ENCODE measurements at places on chromosomes 11 and 22. TPM values are rescaled to one million over a fixed set of nuclear protein-coding genes. Genes with fewer than 3 reads are reported as not detected.

DNA sequence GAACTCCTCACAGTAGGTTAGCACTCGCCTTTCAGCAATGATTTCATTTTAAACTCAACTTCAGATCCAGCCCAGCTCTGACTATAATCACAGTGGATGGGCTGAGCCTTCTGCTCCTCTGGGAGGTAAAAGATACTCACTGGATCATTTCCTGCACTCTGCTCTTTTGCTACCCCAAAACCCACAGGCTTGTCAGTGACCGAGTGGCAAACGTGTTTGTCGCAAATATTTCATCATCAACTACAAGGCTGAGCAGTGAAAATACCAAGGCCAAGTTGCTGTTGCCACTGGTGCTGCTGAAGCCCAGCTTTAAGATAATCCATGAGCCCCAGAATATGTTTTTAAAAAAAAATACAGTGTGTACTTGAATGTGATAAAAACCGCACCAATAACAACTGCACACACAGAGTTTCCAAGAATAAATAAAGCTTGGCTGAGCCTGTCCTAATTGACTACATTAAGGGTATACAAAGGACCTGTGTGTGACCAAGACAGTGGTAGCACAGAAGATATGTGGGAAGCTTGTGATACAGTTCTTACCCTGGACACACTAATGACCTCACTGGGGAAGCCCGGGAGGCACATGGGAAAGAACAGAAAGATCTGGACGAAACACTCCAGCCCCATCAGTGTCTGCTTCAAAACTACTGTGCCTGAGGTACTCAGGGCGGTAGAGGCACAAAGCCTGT, 41.3 kb downstream of the ABTB2 start:
- DNase-seq, result no peak

DNA sequence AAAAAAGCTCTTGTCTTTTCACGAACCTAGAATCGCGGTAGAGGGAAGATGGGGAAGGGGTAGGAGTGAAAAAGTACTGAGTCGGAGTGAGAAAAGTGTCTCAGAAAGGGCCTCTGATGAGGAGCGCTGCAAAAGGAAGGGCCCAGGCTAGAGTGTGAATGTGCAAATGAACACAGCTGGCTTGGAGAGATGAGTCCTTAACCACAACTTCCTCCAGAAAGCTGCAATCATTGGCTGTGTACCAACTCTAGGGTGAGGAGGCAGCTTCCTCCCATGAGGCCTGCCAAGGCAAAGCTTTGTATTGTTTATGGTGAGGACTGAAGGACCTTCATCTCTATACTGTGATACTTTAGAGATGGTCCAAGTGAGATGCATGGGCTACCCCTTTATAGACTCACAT, 566.9 kb upstream of the ANO5 start:
- no peak for DNase-seq

DNA sequence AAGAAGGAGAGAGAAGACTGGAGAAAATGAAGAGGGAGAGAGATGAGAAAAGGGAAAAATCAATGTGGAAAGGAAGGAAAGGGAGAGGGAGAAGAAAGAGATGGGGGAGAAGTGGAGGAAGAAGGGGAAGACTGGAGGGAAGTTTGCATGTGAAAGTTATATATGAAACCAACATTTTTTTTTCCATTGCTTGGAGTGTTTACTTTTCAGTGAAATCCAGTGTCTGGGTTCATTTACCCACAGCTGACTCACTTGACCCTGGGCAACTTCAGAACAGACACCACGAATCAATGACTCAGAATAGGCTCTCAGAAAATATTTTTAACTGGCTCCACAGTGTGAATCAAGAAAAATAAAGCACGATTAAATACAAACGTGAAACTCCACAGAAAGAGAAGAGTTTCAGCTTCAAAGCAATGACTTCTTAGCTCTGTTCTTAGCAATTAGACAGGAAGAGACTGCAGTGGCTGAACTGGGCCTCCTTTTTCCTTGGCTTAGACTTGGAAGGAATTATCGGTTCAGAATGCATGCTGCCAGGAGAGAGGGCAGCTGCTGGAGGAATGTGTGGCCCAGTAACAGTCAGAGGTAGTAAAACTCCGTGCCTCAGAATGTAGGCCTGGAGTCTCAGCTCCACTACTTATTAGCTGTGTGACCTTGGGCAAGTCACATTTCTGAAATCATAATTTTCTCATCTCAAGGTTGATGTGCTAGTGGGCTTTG, 237.5 kb downstream of the MIAT start:
- peak; percentile 68 for DNase-seq

DNA sequence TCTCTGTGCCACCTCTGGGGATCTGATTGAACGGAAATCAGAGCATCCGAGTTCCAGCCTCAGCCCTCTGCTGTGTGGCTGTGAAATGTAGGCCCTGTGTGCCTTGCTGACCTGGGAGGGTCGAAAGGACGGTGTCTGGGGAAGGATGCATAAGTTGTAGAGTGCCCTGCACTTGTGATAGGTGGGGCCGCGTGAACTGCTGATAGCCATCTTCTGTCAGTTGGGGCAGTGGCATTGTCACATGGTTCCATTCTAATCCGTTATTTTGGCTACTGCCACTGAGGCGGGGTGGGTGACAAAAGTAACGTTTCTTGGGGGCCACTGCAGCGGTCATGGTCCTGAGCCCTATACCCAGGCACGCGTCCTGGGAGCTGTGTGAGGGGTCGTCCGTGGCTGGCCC, 63.4 kb downstream of the LRP5 start:
- no peak for DNase-seq

The CCND1 gene
- total RNA-seq, result 92.7 TPM

The KCNK4 gene
- not detected for total RNA-seq

The NADSYN1 gene
- 39.9 TPM for total RNA-seq

Measured in esophagus muscularis mucosa (tissue), 4 donors.